ENCODE measurements at places on chromosomes 7 and 10.

DNA sequence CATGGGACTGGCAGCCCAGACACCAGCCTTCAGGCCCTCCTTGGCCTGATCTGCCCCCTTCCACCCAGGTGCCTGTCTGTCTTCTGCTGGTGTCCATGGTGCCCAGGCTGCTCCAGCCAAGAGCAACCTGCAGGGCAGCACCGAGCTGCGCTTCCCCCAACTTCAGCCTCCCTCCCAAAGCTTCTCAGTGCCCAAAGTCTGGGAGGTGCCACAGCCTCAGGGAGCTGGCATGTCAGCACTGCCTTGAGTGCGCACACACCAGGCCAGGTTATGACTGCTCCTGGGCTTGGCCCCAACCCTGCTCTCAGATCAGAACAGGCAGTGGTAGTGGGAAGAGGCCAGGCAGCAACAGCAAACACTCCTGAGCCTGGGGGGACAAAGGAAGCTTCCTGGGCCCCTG lies 304.6 kb upstream of the NRG3 start:
- no peak for DNase-seq

DNA sequence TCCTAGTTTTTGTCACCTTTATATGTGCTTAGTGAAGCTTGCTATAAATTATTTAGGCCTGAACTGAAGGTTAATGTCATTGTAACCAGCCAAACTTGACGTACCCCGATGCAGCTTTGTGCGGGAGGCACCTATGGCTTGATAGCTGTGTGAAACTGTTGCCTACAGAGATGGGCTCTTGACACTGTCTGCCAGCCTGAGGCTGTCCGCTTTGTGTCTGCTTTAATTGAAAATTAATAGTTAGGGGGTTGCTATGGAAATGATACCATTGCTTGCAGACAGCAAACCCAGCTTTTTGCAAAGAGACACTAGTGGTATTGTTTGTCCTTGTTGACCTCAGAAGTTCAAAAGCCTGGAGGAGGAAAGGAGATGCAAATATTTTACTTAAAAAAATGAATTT lies 2.1 kb upstream of the FOXP2 start:
- DNase-seq = no peak

GRCh38 chr7:31690935-31691334 lies 3.9 kb downstream of the PPP1R17 start:
- DNase-seq = no peak

DNA sequence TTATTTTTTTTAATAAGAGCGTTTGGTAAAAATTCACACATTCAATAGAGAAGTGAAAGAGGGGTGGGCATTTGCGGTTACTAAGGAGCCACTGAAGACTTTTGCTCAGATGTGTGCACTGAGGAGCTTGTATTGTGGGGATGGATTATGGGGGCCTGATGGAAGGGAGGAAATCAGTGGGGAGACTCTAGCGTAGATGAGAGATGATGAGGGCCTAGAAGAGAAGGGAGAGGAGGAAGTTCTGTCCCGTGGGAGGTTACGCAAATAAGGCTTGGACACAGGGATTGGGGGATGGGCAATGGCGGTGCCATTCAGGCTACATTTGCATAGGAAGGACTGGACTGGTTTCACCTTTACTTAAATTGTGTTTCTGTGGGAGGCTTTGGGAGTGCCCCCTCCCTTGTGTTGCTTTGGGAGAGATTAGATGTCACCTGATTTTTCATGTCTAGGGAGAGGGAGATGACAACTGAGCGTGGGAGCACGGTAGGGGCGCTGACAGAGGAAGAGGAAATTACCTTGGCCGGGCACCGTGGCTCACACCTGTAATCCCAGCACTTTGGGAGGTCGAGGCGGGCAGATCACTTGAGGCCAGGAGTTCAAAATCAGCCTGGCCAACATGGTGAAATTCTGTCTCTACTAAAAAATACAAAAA lies 2.2 kb upstream of the HIP1 start:
- no peak for DNase-seq

GRCh38 chr10:81873231-81873931 lies 1.6 kb upstream of the NRG3 start:
- no peak for DNase-seq

DNA sequence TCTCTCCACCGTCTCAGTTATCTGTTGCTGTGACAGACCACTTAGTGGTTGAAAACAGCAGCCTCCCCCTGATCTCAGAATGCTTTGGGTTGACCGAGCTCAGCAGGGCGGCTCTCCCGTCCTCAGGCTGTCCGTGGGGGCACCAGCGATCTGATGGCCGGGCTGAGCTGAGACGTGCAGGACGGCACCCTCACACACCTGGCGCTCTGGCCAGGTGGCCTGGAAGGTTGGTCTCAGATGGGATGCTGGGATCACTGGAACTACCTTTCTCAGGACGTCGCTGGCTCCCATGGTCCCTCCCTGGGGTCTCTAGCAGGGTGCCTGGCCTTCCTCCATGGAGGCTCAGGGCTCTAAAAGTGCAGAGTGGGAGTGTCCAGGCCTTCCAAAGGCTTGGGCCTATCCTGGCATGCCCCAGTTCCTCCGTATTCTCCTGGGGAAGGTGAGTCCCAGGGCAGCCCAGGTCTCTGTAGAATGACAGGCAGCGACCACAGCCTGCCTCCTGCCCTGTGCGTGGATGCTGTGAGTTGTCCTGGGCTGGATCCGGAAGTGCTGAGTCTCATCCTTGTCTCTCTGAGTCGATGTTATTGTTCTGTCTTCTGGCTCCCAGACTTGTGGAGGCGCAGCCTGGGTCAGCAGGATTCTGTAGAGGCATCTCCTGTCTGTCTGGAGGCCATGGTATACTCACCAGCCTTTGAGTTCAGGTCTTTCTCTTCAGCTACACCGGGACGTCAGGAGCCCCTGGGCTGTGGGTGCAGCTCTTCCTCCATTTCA lies 12.2 kb upstream of the PWWP2B start:
- DNase-seq = no peak

GRCh38 chr10:101959346-101959916 lies 96.5 kb downstream of the ARMH3 start:
- DNase-seq = no peak

DNA sequence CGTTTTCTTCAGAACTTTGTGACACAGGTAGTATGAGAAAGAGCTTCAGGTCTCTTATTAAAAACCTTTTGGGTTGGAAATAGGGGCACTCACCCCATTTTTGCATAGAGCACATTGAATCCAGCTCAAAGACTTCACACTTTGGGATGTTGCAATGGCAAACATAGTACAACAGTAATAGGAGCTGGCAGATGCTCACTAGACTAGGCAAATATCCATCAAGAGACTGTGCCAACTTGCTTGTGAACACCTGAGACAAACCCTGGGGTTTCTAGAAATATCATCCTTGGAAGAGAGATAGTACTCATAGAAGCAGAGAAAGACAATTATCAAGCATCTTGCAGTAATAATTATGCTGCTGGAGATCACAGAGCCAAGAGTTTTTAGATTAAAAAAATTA lies 280.0 kb downstream of the CACNA2D1 start:
- no peak for DNase-seq

GRCh38 chr7:86963599-86964230 lies 95.7 kb downstream of the ELAPOR2 start:
- DNase-seq = no peak

GRCh38 chr7:158285383-158285770 lies 302.2 kb downstream of the PTPRN2 start:
- no peak for DNase-seq

DNA sequence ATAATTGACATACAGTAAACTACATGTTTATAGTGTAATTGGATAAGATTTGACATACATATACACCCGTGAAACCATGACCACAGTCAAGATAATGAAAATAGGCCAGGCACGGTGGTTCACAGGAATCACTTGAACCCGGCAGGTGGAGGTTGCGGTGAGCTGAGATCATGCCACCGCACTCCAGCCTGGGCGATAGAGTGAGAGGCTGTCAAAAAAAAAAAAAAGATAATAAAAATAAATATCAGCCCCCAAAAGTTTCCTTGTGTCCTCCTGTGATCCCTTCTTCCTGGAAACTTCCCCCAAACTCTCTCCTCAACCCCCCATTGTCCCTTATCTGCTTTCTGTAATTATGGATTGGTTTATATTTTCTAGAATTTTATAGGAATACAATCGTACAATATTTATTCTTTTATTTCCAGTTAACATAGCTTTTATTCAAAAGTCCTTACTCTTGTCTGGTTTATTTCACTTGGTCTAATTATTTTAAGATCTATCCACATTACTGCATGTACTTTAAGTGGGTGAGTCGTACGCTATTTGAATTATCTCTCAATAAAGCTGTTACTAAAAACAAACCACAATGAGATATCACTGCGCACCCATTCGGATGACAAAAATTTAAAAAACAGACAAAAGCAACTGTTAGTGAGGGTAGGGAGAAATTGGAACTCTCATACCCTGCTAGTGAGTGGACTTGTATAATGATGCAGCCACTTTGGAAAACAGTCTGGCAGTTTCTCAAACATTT lies 30.1 kb upstream of the TNPO3 start:
- no peak for DNase-seq

GRCh38 chr7:131329176-131329570 lies 1.5 kb downstream of the MKLN1 start:
- DNase-seq = no peak

DNA sequence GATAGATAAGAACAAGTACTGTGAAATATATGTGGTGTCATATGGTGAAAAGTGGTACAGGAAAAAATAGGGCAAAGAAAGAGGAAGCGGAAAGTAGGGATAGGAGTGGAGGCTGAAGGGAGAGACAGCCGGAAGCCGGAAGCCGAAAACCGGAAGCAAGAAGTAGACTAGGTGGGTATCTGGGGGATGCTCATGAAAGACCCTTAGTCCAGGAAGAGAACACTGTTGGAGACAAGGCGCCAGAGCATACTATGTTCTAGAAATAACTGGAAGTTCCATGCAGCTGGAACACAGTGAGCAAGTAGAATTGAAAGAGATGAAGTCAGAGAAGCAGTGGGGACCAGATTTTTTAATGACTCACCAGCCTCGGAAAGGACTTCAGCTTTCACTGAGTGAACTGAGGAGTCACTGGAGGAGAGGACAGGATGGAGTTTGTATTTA lies 22.5 kb downstream of the ST8SIA6 start:
- DNase-seq = no peak

DNA sequence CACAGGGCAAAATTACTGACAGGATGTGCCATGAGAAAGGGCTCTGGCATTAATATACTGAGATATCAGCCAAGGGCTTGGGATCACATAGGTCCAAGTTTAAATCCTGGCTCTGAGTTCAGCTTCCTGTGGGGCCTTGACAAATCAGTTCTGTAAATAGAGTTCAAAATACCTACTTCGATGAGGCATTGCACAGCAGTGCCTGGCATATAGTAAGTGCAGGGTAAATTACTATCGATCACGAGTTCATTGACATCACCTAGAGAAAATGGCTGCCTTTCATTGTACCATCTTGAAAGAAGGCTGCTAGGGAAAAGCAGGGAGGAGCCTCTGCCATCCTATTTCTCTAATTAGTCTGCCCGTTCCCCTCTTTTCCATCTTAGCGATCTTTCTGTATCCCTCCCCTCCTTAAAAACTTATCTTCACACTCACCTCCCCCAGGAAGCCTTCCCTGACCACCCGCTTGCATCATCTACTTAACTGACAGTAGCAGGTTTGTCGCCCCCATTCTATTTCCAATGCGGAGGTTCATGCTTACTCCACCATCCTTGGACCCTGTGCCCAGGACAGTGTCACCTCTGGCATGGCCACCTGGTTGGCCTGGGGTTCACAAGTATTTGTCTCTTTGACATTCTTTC lies 124.5 kb downstream of the C10orf105 start:
- DNase-seq = no peak

DNA sequence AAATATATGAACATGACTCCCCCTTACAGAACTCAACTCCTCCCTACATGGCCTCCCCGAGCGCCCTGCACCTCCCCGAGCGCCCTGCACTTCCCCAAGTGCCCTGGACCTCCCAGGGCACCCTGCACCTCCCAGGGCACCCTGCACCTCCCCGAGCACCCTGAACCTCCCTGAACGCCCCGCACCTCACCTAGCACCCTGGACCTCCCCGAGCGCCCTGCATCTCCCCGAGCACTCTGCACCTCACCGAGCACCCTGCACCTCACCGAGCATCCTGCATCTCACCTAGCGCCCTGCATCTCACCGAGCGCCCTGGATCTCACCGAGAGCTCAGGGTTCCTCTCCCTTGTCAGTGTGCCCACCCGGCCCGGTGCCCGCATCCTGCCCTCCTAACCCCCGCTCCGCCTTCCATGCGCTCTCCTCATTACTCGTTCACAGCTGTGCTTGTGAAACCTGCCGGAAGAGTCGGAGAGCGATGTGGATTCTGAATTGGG lies 134.3 kb downstream of the ACTR3B start:
- DNase-seq = no peak

GRCh38 chr7:40234046-40234445 lies 99.2 kb downstream of the SUGCT start:
- DNase-seq = no peak

Data from activated T-cell treated with anti-CD3 and anti-CD28 coated beads, Interleukin-2, amount 50 U/mL, for 48 hours (primary cell).